ENCODE measurements at places on chromosomes 3 and 15.
A peak's percentile ranks its signal among the peaks of the same experiment; 100 is the strongest.

- DNase-seq: no peak
Measured at GRCh38 chr15:36814708-36815107, 235.3 kb downstream of the CDIN1 start.

DNA sequence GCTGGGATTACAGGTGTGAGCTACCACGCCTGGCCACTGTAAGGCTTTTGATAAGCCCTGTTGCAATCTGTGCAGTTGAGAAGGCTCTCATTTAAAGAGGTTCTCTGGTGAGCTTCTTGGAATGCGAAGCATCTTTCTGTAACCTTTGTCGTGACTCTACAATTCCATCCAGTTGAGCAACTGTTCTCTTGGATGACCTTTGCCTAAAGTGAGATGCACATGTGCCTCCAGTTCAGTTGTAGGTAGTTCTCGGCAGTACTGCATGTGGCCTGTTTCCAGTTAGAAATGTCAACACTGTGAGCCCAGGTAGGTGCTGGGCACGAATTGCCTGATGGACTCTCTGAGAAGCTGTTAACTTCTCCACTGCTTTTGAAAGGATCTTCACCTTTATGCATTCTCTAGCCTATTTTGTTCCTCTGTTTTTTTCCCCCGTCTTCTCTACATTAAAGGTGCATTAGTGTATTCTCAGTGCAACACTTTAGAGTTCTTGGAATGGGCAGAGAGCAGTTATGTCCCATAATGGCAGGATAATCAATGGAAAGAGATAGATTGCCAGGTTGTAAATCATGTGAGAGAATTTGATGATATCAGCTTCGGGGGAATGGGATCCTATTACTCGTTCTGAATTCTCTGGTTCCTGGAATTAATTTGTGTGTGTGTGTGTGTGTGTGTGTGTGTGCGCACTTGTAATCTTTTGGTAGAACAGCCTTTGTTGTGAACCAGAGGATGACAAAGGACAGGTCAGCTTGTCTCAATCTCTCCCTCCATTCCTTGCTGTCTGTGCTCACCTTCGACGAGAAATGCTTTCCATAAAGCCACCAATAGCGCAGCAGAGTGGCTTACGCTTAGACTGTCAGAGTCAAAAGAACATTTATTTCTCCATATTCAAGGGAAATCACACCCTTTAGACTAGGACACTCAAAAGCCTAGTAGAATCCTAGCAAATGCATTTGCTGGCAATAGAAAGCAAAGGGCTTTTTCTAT is 51.1 kb downstream of the PTPRG start:
- peak; percentile 32 for DNase-seq

GRCh38 chr3:126713199-126713598 is 9.2 kb downstream of the CHCHD6 start:
- DNase-seq: no peak

DNA sequence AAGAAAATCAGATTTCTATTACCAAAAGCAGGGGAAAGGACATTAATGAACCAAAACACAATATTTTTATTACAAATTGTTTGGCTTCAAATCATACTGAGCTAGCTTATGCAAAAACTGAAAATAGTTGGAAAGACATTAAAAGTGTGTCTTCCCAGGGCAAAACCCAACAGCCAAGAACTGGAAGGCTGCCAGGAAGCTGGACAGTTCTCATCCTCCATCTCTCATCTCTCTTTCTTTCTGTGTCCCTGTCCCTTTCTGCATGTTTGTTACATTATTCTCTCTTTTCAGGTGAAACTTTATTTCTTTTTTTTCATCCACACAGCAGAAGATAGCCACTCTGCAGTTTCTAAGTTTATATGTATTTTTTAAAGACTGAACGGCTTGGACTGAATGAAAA is 41.1 kb upstream of the SNTN start:
- no peak for DNase-seq

- peak; percentile 94 for DNase-seq
Measured at GRCh38 chr3:40951636-40952035, 247.7 kb upstream of the CTNNB1 start.

- DNase-seq: no peak
Measured at GRCh38 chr3:102177075-102177755, 257.6 kb upstream of the ZPLD1 start.

- DNase-seq: no peak
Measured at GRCh38 chr15:47516558-47516957, 200.7 kb upstream of the SEMA6D start.

Measured in brain microvascular endothelial cell (primary cell).